ENCODE measurements at places on chromosomes 12 and 14.
A peak's percentile ranks its signal among the peaks of the same experiment; 100 is the strongest.

DNA sequence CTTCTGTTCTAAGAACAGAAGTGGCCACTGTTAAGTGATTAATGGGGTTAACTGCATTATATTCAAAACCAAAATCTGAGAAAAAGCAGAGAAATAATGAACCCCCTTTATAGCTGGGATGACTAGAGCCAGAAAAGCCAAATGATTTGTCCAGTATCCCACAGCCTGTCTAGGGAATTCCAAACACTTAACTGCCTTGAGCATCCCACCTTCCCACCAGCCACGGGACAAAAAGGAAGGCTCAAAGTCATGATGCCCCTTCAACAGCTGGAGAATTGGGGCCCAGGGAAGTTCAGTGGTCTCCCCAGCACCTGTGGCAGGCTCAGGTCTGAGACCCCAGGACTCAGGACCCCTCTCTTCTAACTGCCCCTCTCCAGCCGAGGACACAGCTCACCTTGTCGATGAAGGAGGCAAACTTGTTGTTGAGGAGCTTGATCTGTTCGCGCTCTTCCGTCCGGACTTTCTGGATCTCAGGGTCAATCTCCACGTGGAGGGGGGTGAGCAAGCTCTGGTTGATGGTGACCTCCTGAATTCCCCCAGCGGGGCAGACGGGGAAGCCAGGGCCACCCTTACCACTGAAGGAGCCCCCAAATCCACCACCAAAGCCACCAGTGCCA, 605 bp downstream of the KRT4 start:
- DNase-seq = no peak

- no peak for DNase-seq
These were observed 63.5 kb upstream of the MBIP start for GRCh38 chr14:36383767-36384431.

GRCh38 chr14:59017285-59017965, 171.0 kb upstream of the DAAM1 start:
- no peak for DNase-seq

GRCh38 chr12:24482882-24483604, 465.9 kb downstream of the BCAT1 start:
- DNase-seq = no peak

DNA sequence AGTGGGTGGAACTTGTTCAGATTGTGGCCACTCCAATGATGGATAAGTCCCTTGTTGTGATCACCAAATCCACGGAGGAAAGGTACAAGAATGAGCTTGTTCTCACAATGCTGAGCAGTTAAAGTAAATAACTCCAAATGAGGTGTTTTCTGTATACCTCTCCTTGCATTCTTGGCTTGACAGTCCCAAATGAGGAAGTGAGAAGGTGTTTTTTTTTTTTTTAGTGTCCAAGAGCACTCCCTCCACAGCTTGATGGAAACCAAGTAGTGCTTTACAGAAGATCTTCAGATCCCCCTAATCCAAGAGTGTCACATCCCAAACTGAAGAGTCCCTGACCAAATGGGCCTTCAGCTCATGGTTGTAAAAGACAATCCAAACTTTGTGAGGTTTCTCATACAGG, 153.6 kb downstream of the ATP23 start:
- DNase-seq = no peak

GRCh38 chr12:25524366-25524765, 28.7 kb downstream of the LMNTD1 start:
- DNase-seq = no peak

DNA sequence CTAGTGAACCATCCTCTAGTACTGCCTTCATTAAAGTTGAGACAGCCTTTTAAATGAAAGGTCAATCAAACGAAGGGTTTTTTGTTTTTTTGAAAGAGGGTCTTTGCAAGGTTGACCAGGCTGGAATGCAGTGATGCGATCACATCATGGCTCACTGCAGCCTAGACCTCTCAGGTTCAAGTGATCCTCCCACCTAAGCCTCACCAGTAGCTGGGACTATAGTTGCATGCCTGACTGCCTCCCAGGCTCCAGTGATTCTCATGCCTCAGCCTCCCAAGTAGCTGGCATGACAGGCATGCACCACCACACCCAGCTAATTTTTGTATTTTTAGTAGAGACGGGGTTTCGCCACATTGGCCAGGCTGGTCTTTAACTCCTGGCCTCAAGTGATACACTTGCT, 114.6 kb upstream of the SINHCAF start:
- DNase-seq = no peak

GRCh38 chr14:63770187-63770807, 42.4 kb upstream of the SGPP1 start:
- DNase-seq = peak; percentile 12

- DNase-seq = no peak
These were observed 222.1 kb downstream of the SYT1 start for GRCh38 chr12:79086541-79087296.

DNA sequence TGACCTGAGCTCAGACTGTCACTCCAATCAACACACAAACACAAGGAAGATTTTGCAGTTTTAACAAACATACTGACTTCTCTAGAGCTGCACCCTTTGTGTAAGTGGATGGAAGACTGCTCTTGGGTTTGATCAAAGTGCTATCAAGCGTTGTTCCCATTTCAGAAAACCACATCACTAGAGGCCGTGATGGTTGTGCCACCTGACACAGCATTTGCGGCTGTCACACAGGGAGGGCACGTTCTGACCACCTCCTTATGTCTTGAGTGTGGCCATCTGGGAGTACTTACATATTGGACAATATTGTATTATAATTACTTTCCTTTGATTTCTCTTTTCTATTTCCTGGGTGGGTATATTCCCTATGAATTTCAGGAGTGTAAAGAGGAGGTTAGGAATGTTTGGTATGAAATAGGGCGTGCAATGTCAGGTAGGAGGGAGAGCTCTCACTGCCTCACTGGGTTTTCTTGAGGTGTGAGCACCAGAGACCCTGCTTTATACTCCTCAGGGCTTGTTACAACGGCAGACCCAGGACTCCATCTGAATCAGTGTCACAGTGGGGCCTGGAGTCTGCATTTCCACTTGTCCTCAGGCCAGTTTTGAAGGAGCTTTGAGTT, 74.3 kb downstream of the SYNE3 start:
- DNase-seq = no peak

- no peak for DNase-seq
These were observed 93.3 kb downstream of the RFLNA start for GRCh38 chr12:124388038-124388671.

DNA sequence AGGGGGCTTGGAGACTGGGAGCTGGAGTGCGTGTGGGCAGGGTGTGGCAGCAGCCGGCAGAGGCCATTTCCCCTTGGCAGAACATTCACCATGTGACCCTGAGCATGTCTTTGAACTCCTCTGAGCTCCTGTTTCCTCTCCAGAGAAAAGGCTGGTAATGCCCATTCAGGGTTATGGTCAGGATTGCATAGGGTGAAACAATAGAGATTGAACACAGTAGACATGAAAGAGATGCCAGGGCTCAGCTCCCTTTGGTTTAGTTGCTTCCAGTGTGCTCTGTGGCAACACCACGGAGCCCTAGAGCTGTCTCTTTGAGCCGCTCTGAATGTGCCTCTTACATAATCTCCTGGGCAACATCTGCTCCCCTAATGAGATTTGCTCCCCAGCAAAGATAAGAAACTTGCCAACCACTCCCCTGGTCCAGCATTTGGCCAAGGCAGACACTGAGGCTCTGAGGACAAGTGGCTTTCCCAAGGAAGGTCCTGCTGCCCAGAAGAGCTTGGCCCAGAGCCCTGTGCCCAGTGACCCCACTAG, 4.6 kb downstream of the IFI27 start:
- no peak for DNase-seq

DNA sequence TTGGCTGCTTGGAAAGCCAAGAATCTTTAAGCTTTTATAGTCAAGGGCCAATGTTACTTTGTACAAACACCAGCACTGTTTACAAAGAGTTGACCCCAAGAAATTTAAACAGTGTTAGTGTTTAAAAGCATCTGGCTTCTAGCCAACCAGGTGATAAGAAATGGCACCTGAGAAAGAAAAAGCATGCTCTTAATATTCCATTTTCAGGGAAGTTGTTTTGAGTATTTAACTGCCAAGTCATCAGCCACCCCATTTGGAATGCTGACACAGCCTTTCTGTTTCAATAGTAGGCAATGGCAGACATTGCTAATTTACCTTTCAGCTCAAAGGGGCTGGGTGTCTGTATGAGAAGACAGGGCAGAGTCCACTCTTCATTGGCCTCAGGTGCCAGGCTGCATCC, 3.7 kb upstream of the SLC35F4 start:
- DNase-seq = no peak

GRCh38 chr14:96762650-96763049, 34.5 kb upstream of the VRK1 start:
- DNase-seq = no peak

GRCh38 chr14:100899884-100900771, 3.4 kb downstream of the RTL1 start:
- DNase-seq = no peak

- DNase-seq = no peak
These were observed 37.8 kb upstream of the CRADD start for GRCh38 chr12:93639406-93639805.

DNA sequence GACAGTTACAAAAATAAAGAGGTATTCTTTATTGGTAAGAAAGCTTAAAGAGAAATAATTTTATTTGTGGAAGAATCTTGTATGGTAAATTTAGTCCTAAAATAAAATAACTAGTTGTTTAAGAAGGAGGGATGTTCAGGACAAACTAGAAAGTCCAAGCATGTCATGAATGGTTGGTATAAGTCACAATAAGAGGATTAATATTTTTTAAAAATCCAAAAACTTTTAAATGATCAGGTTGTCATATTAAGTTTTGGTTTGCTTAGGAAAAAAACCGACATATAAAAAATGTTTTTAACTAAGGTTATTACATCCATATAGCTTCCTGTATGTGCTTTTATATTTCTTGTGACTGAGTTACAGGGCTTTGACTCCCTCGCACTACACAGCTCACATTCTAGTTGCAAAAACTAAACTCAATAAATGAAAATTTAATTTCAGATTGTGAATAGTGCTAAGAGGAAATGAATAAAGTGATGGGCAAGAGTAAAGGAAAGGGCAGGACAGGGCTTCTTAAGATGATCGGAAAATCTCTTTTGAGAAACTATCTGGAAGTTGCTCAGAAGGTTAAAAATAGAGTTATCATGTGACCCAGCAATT, 80.7 kb upstream of the METAP2 start:
- DNase-seq = no peak

DNA sequence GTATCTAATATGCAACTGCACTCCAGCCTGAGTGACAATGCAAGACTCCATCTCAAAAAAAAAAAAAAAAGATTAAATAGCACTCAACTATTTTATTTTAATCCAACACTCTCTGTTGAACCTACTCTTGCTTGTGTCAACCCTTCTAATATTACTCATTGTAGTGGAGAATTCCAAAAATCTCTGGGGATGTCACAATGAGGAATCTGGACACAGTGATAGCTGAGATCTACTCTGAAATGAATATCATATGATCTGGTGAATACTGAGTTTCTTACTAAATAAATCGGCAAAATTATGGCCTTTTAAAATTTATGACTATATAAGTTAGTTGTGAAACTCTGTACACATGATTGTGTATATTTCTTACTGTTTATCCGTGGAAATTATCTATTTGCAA, 418.2 kb downstream of the BCAT1 start:
- no peak for DNase-seq

- DNase-seq = no peak
These were observed 15.5 kb downstream of the BTBD7 start for GRCh38 chr14:93317210-93317874.

DNA sequence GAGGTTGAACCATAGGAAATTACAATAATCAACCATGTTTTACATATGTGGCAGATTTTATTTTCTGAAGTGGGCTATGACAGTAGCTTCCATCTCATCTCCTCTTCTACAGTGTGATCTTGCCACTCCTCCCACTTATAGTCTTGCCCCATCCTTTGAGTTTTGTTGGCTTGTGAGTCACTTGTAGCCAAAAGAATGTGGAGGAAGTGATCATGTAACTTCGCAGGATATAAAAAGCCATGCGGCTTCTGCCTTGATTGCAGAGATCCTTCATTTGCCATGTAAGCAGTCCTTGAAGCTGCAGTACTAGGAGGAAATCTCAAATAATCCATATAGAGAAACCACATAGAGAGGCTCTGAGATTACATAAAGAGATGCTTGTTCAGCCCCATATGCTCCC, 13.7 kb upstream of the ZNF84 start:
- DNase-seq = no peak

DNA sequence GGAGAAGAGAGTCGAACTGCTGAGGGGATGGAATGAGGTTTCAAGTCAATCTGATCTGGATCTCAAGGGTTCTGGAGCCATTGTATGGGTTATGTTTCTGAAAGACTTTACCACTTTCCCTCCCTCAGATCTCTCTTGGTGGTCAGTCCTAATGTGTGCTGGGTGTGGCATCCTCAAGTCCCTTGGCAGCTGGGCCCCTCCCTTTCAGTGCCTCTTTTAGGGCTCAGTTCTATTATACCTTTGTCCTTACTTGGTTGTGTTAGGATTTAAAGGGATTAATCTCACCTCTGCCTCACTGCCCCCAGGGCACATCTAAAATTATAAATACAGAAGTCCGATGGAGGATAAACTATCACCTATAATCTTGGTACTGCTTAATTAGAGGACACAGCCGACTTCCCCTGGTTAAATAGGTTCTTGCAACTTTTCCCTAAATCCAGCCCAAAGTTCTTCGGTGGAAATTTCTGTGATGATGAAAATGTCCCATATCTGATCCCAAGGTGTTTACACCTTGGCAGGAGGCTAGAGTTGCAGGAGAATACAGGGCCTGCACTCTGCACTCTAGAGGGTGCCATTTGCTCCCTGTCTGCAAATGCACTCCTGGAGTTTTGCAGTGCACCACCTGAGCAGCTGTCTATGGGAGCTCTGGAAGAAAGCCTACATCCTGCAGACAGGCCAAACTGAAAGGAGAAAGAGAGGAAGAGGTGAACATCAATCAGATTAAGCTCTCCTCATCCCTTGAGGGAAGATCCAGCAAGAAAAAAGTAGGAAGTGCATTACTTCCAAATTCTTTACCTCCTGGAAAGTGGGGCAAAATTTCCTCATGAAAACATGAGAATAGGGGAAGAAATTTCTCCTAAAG, 106.8 kb downstream of the NUAK1 start:
- no peak for DNase-seq

DNA sequence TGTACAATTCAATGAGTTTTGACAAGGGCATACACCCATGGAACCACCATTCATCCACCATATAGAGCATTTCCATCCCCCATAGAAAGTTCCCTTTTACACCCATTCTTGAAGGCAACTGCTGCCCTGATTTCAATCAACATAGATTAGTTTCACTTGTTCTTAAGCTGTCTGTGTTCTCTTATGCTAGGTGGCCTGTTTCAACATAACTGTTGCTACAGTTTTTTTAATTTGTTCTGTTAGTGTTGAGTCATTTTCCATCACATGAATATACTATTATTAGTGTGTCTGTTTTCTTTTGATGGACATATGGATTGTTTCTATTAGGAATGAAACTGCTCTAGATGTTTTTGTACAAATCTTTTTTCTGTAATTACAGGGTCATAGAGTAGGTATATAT, 123.4 kb downstream of the PTPRQ start:
- DNase-seq = no peak

- no peak for DNase-seq
These were observed 12.9 kb upstream of the SLC24A4 start for GRCh38 chr14:92309968-92310530.

All from fibroblast of skin of left quadriceps (primary cell).